Large intestine (tissue), 12 donors: ENCODE measurements at places on chromosomes 11 and 22. TPM values are rescaled to one million over a fixed set of nuclear protein-coding genes. Genes with fewer than 3 reads are reported as not detected.
A peak's percentile ranks its signal among the peaks of the same experiment; 100 is the strongest.

- peak; percentile 72 for DNase-seq
- peaks cover 52% of the 10 kb centered on the region for H3K4me1 ChIP-seq
- H3K36me3 ChIP-seq: peaks cover 10% of the 10 kb centered on the region
- H3K27ac ChIP-seq: no peak overlapping the region
- H3K27me3 ChIP-seq: no peaks in the 10 kb centered on the region
Measured at GRCh38 chr22:30286813-30287647, 2.3 kb downstream of the CASTOR1 start.

- H3K27me3 ChIP-seq: no peaks in the 10 kb centered on the region
- peaks cover 5% of the 10 kb centered on the region for H3K36me3 ChIP-seq
- H3K4me1 ChIP-seq: peaks cover 23% of the 10 kb centered on the region
- no peak overlapping the region for H3K4me3 ChIP-seq
- DNase-seq: no peak
- H3K27ac ChIP-seq: peak overlapping the region; percentile 8
Measured at GRCh38 chr11:12199231-12199948, 89.0 kb downstream of the MICAL2 start.

DNA sequence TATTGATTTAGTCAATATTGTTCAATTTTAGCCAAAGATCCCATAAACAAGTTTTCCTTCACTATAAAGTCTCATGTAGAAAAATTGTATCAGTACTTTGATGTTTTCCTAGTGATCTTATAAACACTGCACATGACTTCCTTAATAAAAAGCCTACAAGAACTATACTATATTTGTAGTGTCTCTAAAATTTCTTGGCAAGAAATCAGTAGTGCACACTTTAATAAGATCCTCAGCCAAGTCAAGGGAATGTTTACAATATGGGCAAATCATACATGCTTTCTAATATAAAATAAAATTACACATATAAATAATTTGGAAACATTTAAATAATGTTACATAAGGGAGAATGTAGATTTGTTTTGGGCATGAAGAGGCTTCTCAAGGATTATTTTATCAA lies 203.0 kb upstream of the CCDC179 start:
- H3K4me3 ChIP-seq: no peak overlapping the region
- H3K27me3 ChIP-seq: no peaks in the 10 kb centered on the region
- no peaks in the 10 kb centered on the region for H3K36me3 ChIP-seq
- H3K27ac ChIP-seq: no peak overlapping the region
- H3K4me1 ChIP-seq: no peaks in the 10 kb centered on the region
- DNase-seq: no peak

- no peak overlapping the region for H3K4me3 ChIP-seq
- no peak for DNase-seq
- peak overlapping the region; percentile 88 for H3K27ac ChIP-seq
Measured at GRCh38 chr22:17896586-17896985, 122.3 kb upstream of the BID start.

DNA sequence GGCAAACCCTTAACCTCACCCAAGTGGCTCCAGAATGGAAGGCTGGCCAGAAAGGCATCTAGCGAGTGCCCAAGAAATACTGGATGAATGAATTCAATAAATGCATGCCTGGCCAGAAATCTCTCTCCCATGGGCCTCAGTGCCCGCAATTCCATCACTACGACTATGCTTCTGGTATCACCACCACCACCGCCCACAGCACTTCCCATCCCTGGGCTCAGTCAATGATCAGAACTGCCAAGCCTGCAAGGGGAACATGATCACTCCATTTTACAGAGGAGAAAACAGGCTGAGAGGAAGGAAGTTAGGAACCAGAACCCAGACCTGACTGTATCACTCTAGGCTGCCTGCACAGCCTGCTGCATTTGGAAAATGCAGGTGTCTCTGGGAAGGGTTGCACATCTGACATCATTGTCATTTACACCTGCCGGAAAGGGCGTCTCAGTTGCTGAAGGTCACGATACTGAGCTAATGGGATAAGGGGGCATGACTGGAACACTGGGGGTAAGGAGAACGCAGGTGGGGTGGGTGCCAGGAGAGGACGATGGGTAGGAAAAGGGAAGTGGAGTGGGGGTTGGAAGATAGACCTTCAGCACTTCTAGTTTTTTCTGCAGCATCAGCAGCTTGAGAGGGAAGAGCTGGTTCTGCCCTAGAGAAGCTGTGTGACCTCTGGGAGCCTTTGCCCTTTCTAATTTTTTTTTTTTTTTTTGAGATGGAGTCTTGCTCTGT lies 3.2 kb downstream of the GPR152 start:
- no peaks in the 10 kb centered on the region for H3K36me3 ChIP-seq
- H3K4me3 ChIP-seq: no peak overlapping the region
- no peaks in the 10 kb centered on the region for H3K27me3 ChIP-seq
- DNase-seq: peak; percentile 57
- H3K4me1 ChIP-seq: peaks cover 14% of the 10 kb centered on the region

DNA sequence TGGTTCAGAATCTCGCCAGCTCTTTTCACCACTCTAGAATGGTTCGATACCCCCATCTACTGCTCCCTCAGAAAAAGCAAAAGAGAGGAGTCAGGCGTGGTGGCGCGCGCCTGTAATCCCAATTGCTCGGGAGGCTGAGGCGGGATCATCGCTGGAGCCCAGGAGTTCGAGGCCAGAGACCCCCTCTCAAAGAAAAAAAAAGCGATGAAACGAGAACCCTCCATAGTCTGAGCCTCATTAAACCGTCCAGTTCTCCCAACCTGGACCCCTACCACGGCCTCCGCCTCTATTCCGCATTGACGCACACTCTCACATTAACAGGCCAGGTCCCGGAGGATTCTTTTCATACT lies 439 bp downstream of the SPA17 start:
- no peaks in the 10 kb centered on the region for H3K27me3 ChIP-seq
- H3K4me3 ChIP-seq: peak overlapping the region; percentile 63
- no peak overlapping the region for H3K27ac ChIP-seq
- no peaks in the 10 kb centered on the region for H3K36me3 ChIP-seq
- DNase-seq: no peak

MIOX gene
- 0.60 TPM for polyA plus RNA-seq

GRCh38 chr11:134647066-134647743 lies 235.2 kb upstream of the B3GAT1 start:
- no peaks in the 10 kb centered on the region for H3K36me3 ChIP-seq
- no peak overlapping the region for H3K27ac ChIP-seq
- peaks cover 10% of the 10 kb centered on the region for H3K4me1 ChIP-seq
- peaks cover 8% of the 10 kb centered on the region for H3K27me3 ChIP-seq
- no peak for DNase-seq

GRCh38 chr11:110894224-110894623 lies 182.0 kb upstream of the ARHGAP20 start:
- no peaks in the 10 kb centered on the region for H3K4me1 ChIP-seq
- H3K27me3 ChIP-seq: no peaks in the 10 kb centered on the region
- no peak overlapping the region for H3K27ac ChIP-seq
- H3K36me3 ChIP-seq: no peaks in the 10 kb centered on the region
- no peak overlapping the region for H3K4me3 ChIP-seq

DNA sequence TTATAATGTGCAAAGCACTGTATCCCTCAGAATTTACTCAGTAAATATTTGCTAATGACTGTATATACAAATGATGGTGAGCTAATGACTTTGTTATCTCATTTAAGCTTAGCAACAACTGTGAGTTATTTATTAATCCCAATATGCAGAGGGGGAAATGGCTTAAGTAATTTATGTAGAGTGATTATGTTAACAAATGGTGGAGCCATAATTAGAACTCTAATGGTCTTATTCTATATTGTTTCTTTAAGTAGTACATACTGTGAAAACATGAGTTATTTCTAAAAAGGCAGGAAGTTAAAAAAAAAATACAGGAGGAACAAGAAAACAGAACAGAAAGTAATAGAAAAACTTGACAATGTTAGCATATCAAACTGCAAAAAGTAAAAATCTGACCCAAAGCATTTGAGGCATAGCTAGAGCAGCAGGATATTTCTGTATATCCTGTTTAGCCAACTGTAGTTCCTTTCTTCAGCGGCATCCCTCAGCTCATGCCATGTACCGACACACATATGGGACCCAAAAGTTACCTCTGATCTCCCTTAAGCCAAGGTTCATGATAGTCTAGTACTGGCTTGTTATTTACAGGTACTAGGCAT lies 94.2 kb downstream of the FCHSD2 start:
- H3K4me3 ChIP-seq: no peak overlapping the region
- H3K4me1 ChIP-seq: no peaks in the 10 kb centered on the region
- H3K27ac ChIP-seq: no peak overlapping the region
- DNase-seq: no peak
- H3K36me3 ChIP-seq: no peaks in the 10 kb centered on the region

DNA sequence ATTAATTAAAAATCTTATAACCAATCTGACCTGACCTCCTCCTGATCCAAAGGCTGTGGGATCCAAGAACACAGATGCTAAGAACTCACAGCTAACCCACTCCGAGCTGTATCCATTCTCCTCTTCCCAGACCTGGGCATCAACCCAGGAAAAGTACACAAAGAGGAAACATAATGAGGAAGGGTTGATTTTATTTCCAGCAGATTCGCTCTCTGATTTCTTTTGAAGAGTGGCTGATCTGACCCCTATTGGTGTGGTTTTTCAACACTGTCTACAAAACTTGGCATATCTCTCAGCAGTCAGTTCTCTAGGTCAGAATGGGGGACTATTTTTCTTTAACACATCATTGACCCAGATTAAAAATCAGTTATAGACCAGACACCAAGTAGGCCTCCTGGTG lies 201.9 kb upstream of the UBASH3B start:
- H3K27me3 ChIP-seq: no peaks in the 10 kb centered on the region
- DNase-seq: no peak
- H3K4me3 ChIP-seq: no peak overlapping the region
- H3K4me1 ChIP-seq: no peaks in the 10 kb centered on the region
- no peaks in the 10 kb centered on the region for H3K36me3 ChIP-seq

- no peak overlapping the region for H3K4me3 ChIP-seq
- peaks cover 13% of the 10 kb centered on the region for H3K4me1 ChIP-seq
- H3K36me3 ChIP-seq: peaks cover 4% of the 10 kb centered on the region
Measured at GRCh38 chr11:117782101-117782500, 14.9 kb downstream of the DSCAML1 start.
